ENCODE measurements at places on chromosomes 7 and 10.

- DNase-seq = no peak
Observed at GRCh38 chr10:4008676-4009382, 223.8 kb upstream of the KLF6 start.

GRCh38 chr10:326350-326749 is 191.1 kb downstream of the ZMYND11 start:
- DNase-seq = no peak

GRCh38 chr7:143452495-143452894 is 9.2 kb downstream of the TAS2R60 start:
- no peak for DNase-seq

DNA sequence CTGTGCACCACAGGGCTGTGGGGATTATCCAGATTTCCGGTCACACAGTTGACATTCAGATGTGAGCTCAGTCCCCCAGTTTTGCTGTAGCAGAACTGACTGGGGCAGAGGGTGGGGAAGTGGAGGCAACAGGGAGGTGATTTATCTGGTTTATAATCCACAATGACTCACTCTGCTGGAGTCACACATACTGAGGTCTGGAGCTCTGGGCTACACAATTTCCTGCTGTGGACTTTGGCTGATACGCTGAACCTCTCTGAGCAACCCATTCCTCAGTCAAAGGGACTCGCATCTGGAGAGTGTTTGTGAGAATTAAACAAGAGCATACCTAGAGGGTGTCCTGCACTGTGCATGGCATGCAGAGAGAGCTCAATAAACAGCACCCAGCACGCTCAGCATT is 64.8 kb upstream of the PLPP4 start:
- no peak for DNase-seq

DNA sequence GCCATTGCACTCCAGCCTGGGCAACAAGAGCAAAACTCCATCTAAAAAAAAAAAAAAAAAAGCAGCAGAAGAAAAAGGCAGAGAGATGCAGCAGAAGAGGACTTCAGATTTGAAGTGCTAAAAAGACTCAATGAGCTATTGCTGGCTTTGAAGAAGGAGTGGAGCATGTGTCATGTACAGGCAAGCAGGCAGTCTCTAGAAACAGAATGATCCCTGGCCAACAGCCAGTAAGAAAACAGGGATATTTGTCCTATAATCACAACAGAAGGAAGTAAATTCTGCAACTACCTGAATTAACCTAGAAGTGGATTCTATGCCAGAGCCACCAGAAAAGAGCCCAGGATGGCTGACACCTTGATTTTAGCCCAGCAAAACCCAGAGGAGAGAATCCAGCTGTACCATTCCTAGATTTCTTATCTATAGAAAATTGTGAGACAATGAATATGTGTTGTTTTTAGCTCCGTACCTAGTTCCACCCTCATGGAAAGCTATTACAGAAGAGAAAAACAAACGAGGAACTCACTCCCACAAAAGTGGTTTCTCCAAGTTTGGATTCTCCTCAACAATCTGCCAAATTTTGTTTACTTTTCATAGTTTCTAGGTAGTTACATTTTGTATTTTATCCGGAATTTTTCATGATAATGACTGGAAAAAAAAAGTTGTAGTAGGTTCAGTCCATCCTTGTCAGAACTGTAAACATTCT is 198.2 kb upstream of the GNAI1 start:
- DNase-seq = no peak

DNA sequence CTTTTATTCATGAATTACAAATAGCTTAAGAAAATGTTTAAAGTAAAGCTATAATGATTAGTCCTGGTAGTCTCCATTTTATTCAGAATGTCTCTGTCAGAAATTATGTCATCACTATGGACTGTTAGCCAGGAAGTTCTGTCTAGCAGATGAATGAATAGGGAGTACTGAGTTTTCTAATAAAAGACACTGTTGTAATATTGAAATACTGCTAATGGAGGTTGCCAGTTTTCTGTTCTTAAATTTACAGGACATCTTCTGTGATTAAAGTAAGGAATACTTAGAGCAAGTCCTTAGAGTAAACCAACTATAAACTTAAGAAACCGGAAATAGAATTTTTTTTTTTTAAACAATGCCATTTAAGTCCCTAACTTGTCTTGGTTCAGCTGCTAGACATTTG is 309.8 kb downstream of the ADK start:
- DNase-seq = no peak

- DNase-seq = no peak
Observed at GRCh38 chr10:63227207-63227895, 94.2 kb downstream of the NRBF2 start.

GRCh38 chr7:8274589-8274988 is 12.6 kb upstream of the ICA1 start:
- no peak for DNase-seq

- no peak for DNase-seq
Observed at GRCh38 chr7:143518941-143519340, 41.3 kb downstream of the TAS2R41 start.
